ENCODE measurements at places on chromosomes 1 and 21.
A peak's percentile ranks its signal among the peaks of the same experiment; 100 is the strongest.

- no peak for DNase-seq
Observed at GRCh38 chr1:189205863-189206262, 1271.8 kb downstream of the BRINP3 start.

- no peak for DNase-seq
Observed at GRCh38 chr1:207336559-207337467, 15.3 kb downstream of the CD55 start.

DNA sequence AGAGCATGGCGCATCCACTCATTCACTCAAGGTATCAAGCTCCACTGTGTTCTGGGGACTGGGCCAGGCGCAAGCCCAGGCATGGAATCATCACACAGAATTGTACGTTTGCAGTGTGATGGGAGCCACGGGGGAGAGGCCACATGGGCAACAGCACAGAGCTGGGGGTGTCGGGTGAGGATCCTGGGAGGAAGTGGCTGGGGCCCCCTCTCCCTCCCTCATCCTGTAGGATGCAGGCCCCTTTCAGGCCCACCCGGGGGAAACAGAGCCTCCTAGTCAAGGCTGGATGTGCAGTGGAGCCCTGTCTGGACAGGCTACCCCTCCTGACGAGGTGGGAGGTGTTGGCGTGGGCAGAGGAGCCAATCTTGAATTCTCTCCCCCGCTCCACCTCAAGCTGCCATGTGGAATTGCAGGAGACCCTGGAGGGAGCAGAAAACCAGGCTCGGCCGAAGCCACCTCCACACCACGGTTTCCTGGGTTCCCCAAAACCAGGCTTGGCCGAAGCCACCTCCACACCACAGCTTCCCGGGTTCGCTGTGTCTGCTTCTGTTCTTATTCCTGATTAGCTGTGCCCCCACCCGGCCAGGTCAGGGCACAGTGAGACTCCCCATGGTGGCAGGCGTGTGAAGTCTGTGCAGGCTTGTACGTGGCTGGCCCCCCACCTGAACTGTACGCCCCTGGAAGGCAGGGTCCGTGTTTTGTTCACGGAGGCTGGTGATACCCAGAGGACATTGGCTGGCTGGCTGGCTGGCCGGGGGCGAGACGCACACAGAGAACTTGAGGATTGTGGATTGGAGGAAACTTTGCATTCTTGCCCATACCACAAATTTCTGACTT, 4.2 kb upstream of the C1orf174 start:
- DNase-seq, result peak; percentile 41

DNA sequence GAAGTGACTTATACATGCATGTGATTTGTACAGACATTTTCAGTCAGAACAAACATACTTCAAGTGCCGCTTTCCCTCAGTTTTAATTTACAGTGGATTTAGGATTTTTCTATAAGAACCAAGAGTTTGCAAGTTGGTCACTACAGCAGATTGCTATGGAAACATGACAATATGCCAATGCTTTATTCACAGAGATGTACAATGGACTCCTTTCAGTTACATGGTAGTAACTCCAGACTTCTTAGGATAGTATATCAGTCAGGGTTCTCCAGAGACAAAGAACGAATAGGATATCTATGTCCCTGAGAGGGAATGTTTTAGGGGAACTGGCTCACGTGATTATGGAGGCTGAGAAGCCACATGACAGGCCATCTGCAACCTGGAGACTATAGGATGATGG, 27.4 kb downstream of the IFI44 start:
- no peak for DNase-seq

DNA sequence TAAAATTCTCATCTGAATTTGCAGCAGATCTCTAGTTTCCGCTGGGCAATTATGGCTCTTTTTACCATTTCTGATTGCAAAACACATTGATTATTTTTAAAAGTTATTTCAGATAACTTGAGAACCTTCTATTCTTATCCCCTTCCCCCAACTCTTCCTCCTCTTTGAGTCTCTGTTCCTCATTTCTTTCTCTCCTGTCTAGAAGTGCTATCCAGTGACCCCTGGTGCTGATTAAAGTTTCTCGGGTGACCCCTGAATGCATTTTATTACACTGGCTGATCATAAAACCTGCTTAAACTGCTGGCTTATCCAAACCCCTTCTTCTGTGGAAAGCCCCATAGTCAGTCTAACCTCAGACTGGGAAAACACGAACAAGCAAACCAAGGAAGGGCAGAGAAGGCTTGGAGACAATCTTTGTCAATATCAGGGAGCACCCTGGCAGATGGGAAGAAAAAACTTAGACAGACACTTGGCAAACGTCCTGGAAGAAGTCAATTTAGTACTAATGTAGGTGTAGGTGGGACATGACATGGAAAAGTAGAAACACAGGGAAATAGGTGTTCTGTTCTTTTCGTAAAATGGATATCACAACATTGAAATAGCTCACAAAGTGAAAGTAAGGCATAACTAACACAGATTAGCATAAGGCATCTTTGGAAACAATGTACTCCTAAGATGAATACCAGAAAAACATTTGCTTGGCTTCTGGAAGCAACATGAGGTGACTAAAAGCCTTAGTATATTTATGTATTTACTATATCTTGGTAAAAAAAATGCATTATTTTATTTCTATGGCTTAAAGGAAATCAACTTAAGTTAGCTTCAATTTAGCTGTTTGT, 61.4 kb downstream of the GORAB start:
- DNase-seq, result no peak

Data from NCI-H345 (cell line).